Hematopoietic multipotent progenitor cell treated with erythropoietin and hydrocortisone succinate and interleukin-3 and kit ligand, for 15 days (in vitro differentiated cells): ENCODE measurements at places on chromosomes 2 and 18.

GRCh38 chr2:241619597-241620418, 17.1 kb downstream of the THAP4 start:
- DNase-seq = no peak

- no peak for DNase-seq
Measured at GRCh38 chr2:228798458-228799207, 472.5 kb downstream of the PID1 start.

GRCh38 chr2:146374505-146374904, 1470.3 kb upstream of the ACVR2A start:
- no peak for DNase-seq

- no peak for DNase-seq
Measured at GRCh38 chr2:154408786-154409185, 289.7 kb upstream of the KCNJ3 start.

- DNase-seq = no peak
Measured at GRCh38 chr18:75455249-75456198, 28.0 kb upstream of the SMIM21 start.

GRCh38 chr18:79620576-79621165, 58.9 kb upstream of the CTDP1 start:
- DNase-seq = no peak

GRCh38 chr2:21407851-21408250, 284.1 kb downstream of the TDRD15 start:
- DNase-seq = no peak

GRCh38 chr18:26520974-26521373, 27.4 kb downstream of the KCTD1 start:
- DNase-seq = no peak

GRCh38 chr2:69645921-69646320, 2.4 kb upstream of the AAK1 start:
- DNase-seq = no peak

- no peak for DNase-seq
Measured at GRCh38 chr2:199356412-199356811, 101.3 kb downstream of the SATB2 start.

DNA sequence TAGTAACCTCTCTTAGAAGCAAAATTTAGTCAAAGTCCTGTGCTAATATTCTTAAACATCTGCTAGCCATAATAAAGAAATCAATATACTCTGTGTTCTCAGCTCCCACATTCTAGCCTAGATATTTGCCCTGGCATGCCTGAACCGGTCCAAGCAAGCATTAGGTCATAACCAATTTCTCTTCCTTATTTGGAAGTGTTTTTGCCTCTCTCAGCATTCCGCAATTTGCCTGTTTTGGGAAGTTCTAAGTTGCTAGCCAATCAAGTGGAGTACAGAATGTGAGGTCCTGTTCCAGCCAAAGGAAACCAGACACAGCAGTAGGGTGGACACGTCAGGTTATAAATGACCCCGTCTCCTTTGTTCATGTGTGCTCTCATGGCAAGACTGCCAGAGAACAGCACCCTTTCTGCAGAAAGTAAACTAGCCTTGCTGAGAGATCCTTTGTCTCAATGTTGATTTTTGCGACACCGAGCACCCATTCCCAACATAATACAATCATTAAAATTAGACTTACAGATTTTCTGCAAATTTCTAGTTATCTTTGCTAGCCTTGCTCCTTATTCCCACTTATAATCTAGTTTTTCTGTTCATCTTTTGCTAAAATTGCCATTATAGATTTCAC, 13.0 kb upstream of the SULT1C4 start:
- DNase-seq = no peak

DNA sequence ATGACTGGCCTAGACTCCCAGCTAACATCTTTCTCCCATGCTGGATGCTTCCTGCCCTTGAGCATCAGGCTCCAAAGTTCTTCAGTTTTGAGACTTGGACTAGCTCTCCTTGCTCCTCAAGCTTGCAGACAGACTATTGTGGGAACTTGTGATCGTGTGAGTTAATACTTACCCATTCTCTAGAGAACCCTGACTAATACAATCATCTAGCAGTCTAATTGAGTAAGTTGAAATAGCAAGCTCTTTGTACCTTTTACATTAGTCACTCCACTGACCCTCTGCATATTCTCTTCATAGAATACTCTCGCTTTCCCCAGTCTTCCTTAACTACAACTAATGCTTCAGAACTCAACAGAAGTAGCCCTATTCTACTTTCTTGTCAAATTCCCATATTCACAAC, 434.6 kb upstream of the NXPH2 start:
- no peak for DNase-seq

DNA sequence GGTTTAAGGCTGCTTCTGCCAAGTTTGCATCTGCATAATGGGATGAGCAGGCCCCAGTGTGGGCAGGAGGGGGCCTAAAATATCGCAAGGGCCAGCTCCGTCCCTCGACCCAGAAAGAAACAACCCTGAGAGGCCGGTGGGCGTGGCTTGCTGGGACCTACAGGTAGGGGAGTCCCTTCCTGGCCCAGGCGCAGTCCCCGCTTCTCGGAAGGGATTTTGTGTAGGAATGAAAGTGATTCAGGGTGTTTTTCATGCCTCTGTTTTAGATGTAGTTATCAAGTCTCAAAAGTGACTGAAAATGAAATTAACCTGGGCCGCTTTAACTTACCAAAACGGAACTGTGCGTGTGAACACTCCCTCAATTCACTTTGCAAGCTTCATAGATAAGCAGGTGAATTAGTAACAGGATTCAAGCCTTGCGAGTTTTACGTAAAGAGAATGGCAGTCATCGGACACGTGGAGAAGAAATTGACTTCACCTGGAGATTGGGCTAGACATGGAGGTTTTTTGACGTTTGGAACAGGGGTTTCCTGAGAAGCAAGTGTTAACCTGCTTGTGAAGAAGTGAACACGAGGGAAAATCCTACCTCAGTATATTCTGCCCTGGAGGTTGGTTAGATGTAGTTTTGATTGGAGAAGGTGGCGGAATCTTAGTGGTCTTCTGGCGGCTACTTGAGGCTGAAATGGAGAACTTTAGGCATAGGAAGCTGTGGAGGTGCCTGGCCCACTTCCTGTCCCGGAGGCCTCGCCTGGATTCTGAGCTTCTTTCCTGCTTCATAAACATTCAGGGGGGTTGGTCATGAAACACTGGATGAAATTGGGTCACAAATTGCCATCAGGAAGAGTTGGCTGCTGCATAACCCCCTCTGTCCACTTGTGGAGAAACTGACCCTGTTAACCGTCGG, 1.7 kb downstream of the NCK2 start:
- DNase-seq = no peak

DNA sequence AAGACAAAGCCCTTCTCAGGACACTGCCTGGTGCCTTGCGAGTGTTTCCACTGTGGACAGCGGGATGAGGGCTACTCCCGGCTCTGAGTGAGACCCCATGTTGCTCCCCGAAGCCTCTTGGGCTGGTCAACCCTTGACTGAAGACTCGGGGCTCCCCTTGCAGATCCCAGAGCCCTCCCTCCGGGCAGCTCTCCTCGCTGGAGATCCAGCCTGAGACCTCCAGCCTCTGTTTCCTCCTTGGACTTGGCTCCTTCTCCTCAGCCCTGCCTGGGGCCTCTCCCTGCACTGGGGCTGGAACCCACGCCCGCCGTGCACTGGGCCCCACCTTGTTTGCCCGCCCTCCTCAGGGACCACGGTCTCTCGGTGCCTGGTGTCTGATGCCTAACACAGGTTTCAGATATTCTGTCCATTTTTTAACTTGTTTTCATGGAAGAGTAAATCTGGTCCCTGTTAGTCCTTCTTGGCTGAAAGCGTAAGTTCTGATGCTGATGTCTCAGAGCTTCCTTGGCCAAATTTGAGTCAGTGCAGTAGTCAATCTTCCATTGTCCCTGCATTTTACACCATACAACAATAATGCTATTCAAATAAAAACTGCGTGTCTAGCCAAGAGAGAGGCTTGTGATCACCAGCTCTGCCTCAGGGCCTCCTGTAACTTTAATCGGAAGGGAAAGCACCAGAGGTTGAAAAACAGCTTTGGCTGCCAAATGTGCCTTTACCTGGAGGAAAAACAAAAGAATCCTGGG, 139.3 kb upstream of the CTDP1 start:
- DNase-seq = no peak

DNA sequence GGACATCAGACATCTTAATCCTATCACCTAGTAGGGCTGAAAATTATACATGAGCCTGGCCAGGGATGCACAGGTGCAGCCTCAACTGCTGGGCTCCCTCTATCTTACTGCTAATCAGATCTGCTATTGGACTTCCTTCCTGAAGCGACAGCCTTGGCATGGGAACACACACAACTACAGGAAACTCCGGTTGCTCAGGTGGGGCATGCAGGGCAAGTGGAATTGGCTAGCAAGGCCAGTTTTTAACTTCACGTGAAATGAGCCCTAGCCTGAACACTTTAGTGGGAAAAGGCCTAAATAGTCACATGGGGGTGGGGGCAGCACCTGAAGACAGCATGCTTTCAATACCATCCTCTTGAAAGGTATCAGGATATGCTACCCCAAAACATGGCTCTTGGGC, 147.9 kb upstream of the NCKAP5 start:
- DNase-seq = no peak

DNA sequence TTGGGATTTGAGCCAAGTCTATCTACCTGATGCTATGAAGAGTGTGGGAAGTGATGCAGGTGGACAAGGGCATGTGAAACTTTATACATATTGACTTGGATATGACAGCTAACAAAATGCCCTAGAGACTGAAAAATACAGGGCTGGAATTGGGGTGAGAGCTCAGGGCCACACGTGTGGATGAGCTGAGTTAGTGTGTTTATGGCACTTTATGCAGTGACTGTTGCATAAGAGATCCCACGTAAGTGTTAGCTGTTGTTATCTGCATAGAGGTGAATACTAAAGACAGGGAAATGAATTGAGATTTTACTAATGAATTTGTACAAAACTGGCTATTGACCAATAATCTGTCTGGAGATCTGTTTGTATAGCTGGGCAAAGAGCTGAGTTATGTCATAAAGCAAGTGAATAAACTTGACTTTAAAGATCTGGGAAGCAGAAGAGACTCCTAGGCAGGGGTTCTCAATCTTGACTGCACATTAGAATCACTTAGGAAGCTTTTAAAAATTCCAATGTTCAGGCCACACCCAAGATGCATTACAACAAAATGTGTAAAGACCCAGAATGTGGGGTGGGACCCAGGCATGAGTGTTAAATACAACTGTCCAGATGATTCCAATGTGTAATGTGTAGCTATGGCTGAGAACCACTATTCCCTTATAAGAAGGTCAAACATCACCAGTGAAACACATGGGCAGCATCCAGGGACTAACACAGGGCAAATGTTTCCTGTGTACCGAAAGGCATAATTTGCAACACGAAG, 74.2 kb upstream of the STK17B start:
- DNase-seq = no peak

DNA sequence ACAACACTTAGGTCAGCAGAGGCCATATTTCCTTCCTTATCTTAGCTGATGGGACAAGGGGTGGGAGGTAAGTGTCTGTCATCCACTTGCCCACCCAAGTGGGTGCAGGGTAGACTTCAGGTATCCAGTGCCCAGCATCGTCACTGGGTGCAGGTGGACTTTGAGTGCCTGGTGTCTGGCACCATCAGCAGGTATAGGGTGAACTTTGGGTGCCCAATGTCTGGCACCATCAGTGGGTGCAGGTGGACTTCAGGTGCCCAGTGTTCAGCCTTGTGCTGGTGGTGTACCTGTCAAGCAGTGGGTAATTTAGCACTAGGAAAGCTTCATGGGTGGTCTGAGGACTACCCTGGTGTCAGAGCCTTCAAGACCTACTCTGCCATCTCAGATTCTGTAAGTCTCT, 175.6 kb downstream of the SEPTIN10 start:
- no peak for DNase-seq
